Stimulated activated CD4-positive, alpha-beta T cell treated with anti-CD3 and anti-CD28 coated beads, TNF-alpha, amount 100 ng/mL, for 4 hours (primary cell): ENCODE measurements at places on chromosomes 5 and 9.

DNA sequence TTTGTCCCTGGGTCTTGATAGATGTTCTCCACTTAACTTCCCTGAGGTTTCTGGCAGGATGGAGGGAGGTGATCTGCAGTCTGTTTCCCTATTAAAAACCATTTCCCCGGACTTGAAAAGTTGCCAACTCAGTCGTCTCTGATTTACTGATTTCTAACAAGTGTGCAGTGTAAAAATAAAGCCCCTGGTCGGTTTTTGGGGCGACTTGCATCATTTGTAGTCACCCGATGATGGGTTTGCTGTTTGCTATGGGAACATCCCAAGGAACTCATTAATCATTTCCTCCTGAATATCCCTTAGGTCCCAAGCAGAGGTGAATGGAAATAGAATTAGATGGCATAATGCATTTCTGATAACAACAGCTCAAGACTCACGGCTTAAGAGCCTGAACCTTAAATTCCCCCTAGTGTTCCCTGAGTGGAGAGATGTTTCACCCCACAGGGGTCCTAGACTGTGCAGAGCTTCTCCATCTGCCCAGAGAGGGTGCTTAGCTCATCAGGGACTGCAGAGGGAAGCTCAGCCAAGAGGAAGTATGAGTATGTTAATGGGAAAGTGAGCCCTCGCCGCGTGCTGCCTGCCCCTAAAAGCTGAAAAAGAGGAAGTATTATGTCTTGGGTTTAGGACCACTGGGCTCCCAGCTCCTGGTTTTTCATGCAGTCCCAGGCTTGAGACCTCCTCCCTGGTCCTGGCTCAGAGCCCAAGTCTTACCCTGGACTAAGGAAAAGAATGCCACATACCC, 115.1 kb upstream of the DAP start:
- DNase-seq = no peak

- DNase-seq = no peak
Observed at GRCh38 chr5:108818613-108819272, 71.0 kb downstream of the FER start.

DNA sequence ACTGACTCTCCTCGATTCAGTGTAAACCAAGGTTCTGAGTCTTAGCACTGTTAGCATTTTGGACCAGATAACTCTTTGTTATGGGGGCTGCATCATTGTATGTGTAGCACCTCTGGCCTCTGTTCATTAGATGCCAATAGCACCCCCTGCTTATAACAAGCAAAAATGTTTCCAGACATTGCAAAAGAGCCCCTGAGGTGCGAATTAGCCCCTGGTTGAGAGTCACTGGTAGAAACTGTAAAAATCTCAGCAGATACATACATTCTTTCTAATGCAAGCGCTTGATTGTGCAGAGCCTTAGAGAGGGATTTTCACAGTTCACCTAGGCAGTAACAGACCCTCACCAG, 2.8 kb downstream of the ADRB2 start:
- DNase-seq = no peak

DNA sequence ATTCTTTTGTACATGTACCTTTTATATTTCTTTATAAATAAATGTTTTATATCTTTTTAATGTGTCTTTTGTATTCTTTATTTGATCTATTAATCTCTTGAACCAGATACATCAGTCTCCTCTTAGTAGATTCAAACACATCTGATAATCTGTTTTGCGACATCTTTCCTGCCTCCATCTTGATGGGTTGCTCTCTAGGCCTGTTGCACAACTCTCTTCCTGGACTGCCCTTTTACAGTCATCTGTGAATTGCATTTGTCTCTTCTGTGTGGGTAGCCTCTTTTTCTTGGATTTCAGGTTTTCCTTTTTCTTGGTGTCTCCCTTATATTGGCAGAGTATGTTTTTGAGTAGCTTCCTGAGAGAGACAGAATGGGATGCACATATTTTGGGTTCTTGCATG, 6.2 kb downstream of the ZFYVE16 start:
- DNase-seq = no peak

DNA sequence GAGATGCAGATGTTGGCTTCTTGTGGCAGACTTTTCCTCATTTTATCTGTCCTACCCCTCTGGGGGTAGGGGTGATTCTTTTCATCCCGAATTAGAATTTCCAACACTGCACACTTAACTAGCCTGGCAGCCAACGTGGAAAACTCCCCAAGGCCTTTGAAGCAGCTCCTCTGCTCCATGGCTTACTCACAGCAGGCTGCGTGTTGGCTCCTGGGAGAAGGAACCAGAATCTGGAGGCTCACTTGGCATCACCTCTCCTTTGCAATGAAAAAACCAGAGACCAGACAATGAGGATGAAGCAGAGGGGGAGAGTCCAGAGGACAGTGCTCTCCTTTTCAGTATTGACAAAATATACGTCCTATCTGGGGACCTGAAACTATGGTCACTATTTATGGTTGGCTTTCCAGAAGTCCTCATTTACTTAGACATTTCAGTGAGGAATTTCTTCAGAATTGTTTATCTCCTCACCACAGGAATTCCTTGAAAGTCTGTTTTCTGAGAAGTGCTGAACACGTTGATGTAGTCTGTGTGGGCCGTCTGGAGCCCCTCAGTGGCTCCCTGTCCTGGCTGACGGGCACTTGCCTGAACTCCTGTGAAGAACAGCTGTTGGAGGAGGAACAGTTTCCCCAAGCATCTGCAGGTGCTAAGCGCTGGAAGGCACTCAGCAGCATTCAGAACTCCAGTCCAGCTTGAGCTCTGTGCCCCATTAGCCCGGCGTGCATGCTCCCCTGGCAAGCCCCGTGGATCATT, 231.3 kb downstream of the RFK start:
- no peak for DNase-seq

DNA sequence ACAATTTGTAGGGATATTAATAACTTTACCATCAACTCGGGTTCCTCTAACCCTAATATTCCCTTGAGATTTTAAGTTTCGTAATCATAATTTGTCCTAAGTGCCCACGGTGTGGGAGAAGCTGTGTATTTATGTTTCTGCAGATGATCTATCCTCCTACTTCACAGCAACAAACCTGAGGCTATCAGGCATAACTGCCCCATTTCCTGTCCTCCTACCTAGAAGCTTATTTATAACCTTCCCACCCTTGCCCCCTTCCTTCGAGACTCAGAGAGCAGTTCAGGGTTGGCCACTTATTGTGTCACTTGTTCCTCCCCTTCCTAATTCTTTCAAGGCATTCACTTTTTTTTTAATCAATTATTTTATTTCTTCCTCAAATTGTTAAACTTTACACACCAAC, 29.6 kb upstream of the LCP2 start:
- DNase-seq = no peak

- no peak for DNase-seq
Observed at GRCh38 chr5:169160405-169160901, 140.5 kb downstream of the SLIT3 start.

- DNase-seq = no peak
Observed at GRCh38 chr9:98482226-98482625, 226.5 kb downstream of the GABBR2 start.

- DNase-seq = no peak
Observed at GRCh38 chr5:102911973-102912372, 156.9 kb downstream of the PAM start.

DNA sequence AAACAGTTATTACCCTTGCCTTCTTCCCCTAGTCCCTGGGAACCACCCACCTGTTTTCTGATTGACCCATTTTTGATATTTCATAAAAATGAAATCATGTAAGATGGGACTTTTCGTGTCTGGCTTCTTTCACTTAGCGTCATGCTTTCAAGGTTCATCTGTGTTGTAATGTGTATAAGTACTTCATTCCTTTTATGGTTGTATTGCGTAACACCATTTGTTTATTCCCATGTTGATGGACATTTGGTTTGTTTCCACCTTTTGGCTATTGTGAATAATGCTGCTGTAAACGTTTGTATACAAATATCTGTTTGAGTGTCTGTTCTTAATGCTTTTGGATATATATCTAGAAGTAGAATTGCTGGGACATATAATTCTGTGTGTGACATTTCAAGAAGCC, 650.1 kb upstream of the COX7C start:
- DNase-seq = no peak

- no peak for DNase-seq
Observed at GRCh38 chr5:72166070-72166979, 59.0 kb downstream of the MAP1B start.

- no peak for DNase-seq
Observed at GRCh38 chr5:119285070-119285916, 70.5 kb upstream of the TNFAIP8 start.

- no peak for DNase-seq
Observed at GRCh38 chr9:16092142-16093091, 539.6 kb downstream of the CCDC171 start.

GRCh38 chr5:154317916-154318315, 127.4 kb downstream of the GALNT10 start:
- no peak for DNase-seq
